Breast epithelium (tissue), 4 donors: ENCODE measurements at places on chromosomes 13 and 19. TPM values are rescaled to one million over a fixed set of nuclear protein-coding genes. Genes with fewer than 3 reads are reported as not detected.

The NLRP7 gene
- total RNA-seq, result not detected

- no peak for DNase-seq
Observed at GRCh38 chr13:40770609-40770933, 419 bp downstream of the MRPS31 start.

The SMIM24 gene
- total RNA-seq, result 6.7 TPM

The METTL21C gene
- not detected for total RNA-seq

GRCh38 chr13:47917022-47917574 is 84.0 kb downstream of the SUCLA2 start:
- DNase-seq, result no peak

DNA sequence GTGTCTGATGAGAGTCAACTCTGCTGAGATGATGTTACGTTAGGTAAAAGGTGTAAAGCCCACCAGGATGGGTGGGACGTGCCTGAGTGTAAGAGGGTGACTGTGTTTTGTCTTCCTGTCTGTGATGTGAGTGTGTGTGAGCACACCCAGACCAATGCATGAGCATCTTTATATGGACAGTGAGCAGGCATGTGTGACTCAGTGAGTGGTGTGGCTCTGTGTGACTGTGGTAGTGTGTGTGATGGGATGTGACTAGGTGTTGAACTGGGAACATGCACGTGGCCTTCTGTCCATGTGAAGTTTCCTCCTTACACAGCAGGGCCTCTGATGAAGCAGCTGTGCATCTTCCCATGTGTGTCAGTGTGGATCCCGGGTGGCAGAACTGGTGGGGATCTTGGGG is 17.8 kb upstream of the LGALS16 start:
- no peak for DNase-seq

- no peak for DNase-seq
Observed at GRCh38 chr13:81888855-81889254, 1547.9 kb upstream of the SPRY2 start.

DNA sequence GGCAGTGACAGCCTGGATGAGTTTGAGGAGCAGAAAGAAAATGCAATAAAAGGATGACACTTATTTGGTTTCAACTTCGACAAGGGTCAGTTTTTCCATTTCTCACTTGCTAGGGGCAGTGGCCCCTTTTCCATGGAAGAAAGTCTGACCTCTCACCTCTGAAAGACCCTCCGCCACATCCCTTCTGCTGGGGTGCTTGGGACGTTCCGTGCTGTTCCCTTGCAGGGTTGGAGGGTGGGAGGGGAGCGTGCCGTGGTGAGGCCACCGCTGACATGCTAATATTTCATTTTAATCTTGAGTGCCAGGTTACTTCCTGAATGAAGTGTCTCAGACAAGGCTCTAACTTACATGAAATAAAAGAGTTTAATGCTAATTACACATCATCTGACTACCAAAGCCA is 5.2 kb upstream of the ZNF536 start:
- no peak for DNase-seq

The AP2S1 gene
- total RNA-seq, result 108 TPM

DNA sequence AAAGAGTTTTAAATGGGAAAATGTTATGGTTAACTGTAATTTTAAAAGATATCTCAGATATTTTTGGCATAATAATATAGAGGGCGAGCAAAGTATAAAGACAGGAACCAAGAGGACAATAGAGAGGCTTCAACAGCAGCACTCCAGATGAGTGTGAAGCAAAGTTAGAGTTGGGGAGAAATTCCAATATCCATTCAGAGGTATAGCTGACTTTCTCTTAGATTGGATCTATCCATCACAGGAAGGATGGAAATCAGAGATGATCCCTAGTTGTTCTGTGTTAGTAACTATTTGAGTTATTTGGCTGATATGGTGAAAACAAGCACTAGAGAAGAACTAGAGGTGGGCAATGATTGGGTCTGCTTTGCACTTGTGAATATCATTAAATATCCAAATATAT is 786.0 kb upstream of the KLHL1 start:
- no peak for DNase-seq

DNA sequence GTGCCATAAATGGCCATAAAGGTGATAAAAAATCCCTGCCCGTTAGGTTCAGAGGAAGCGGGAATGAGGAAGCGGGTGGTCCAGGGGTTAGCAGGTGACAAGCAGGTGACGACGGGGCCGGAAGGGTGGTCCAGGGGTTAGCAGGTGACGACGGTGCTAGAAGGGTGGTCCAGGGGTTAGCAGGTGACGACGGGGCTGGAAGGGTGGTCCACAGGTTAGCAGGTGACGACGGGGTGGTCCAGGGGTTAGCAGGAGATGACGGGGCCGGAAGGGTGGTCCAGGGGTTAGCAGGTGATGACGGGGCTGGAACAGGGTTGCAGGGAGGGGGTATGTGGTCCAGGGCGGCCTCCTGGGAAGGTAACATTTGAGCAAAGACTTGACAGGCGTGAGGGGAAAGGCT is 6.3 kb downstream of the PRSS57 start:
- no peak for DNase-seq

DNA sequence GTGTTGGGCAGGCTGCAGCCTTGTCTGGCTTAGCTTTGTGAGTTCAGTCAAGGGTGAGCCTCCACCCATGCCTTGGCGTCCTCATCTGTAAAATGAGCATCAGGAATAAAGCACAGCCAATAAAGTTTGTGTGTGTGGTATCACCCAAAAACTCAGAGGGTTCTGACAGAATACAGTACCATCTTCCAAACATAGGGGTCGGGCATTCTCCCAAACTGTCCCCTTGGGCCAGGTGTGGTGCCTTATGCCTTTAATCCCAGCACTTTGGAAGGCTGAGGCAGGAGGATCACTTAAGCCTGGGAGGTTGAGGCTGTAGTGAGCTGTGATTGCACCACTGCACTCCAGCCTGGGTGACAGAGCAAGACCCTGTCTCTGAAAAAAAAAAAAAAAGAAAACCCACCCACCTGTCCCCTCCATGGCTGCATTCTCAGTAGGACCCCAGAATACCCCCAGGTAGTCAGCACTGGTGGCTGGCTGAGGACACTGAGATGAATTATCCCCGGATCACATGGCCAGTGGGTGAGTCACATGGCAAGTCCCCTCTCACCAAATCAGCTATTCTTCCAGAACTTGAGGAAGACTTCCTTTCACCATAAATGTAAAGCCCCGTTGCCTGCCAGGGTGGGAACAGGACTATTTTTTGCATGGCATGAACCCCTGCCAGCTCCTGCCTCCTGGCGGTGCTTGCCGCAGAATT is 18.6 kb downstream of the POP4 start:
- no peak for DNase-seq

The UBE2L5 gene
- total RNA-seq, result not detected

The ZNF616 gene
- total RNA-seq, result 5.8 TPM

The RDH8 gene
- not detected for total RNA-seq

GRCh38 chr19:4379383-4380253 is 20.7 kb downstream of the SH3GL1 start:
- DNase-seq, result peak; percentile 91

The KISS1R gene
- not detected for total RNA-seq

DNA sequence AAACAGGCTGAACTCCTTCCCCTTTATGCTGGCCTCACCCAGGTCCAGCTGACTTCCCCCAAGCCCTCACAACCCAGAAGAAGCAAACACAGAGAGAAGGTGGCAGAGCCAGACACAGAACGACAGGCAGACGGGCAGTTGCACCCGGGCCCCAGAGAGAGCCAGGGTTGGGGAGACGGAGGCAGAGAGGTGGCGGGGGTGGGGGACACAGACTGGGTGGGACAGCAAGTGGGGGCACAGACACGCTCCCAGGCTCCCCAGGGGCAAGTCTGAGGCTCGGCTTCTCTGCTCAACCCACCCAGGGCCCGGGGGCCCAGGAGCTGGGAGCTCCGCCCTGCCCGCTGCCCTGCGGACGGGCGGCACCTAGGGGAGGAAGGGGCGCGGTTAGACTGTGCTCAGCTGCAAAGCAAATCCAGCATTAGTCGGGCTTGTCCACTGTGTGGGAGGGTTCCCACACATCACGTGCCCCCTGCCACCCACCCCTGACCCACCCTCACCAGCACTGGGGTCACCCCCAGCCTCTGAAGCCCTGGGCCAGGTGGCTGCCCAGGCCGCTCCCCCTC is 31.3 kb upstream of the ASF1B start:
- no peak for DNase-seq

The MBD3L2 gene
- not detected for total RNA-seq

GRCh38 chr13:74278901-74279300 is 144.7 kb upstream of the KLF12 start:
- no peak for DNase-seq

GRCh38 chr19:51702103-51702824 is 9.1 kb downstream of the SPACA6 start:
- DNase-seq, result peak; percentile 90

DNA sequence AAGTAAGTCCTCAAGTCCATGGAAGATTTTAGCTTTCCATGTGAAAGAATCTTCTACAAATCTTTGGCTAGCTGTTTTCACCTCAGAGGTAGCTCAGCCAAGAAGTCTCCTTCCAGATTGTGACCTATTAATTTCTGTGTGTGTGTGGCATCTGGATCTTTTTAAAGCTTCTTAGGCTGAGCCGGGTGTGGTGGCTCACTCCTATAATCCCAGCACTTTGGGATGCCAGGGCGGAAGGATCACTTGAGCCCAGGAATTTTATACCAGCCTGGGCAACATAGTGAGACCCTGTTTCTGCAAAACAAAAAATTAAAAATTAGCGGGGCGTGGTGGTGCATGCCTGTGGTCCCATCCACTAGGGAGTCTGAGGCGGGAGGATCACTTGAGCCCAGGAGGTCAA is 13.4 kb upstream of the SLC44A2 start:
- DNase-seq, result no peak

The STOML3 gene
- not detected for total RNA-seq

- no peak for DNase-seq
Observed at GRCh38 chr19:7730286-7731217, 1.4 kb downstream of the CLEC4G start.

DNA sequence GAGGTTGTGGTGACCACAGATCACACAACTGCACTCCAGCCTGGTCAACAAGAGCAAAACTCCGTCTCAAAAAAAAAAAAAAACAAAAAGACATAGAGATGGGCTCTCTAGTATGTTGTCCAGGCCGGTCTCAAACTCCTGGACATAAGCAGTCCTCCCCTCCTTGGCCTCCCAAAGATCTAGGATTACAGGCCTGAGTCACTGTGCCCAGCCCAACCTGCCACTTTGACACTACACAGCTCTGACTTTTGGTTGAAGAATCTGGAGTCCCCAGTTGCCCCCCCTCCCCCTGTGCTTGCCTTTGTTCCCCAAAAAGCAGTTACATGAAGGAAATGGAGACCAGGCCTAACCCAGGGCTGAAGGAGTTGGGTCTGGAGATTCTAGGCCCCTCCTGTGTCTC is 12.9 kb downstream of the CARM1 start:
- no peak for DNase-seq

GRCh38 chr19:10998045-10998533 is 37.3 kb downstream of the SMARCA4 start:
- no peak for DNase-seq

DNA sequence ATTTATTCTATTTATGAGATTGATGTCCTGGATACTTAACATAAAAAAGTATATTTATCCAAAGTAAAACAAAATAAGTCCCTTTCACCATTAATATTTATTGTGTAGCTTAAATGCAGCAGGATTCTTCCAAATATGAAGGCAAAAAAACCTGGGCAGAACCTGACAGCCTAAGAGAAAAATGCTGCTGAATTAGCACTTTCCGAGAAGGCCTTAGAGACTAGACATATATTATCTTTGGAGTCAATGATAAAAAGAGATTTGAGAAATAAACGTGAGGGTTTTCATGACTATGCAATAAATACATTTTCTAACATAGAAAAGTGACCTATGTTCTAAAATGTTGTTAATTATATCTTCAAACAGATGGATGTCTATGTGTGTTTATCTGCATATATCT is 566.9 kb downstream of the PCDH9 start:
- no peak for DNase-seq

GRCh38 chr13:41700790-41701310 is 243.5 kb downstream of the RGCC start:
- DNase-seq, result no peak

DNA sequence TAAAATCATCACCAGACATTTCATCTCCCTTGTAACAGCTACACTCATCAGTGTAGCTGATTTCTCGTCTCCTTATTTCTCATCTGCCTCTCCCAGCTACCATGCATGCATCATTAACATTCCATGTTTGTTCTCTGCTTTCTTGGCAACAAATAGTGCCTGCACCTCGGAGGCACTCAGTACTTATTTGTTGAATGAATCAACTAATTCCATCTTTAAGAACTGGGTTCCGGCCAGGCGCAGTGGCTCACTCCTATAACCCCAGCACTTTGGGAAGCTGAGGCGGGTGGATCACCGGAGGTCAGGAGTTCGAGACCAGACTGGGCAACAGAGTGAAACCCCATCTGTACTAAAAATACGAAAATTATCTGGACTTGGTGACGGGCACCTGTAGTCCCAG is 63.9 kb upstream of the GTF3A start:
- no peak for DNase-seq

DNA sequence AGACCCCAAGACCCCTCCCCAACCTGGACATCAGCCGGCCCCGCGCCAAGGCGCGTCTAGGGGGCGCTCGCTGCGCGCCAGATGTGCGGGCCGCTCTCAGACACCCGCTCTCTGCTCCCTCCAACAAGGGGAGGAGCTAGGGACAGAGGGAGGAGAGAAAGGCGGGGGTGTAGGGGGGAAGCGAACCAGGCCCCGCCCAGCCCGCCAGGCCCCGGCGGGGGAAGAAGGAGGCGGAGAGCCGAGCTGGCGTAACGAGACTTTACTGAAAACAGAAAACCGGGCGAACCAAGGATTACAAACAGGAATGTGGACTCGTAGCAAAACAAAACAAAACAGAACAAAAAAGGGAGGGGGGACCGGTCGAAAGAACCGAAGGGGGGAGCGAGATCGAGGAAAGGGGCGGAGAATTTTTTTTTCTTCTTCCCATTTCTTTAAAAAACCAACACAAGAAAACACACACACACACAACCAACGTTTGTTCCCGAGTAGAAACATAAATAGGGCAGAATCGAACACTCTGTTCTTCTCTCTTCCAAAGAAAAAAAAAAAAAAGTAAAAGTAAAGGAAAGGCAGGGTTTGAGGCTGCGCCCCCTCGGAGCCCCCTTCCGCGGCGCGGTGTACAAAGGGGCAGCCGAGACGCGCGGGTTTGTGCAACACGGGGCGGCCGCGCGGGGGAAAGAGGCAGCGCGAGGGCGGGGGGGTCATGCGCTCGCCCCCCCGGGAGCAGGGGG is 1.7 kb downstream of the JUND start:
- DNase-seq, result peak; percentile 93

- no peak for DNase-seq
Observed at GRCh38 chr13:46665248-46665632, 112.3 kb downstream of the LRCH1 start.

- DNase-seq, result no peak
Observed at GRCh38 chr19:35845215-35846037, 6.9 kb downstream of the NPHS1 start.

- DNase-seq, result no peak
Observed at GRCh38 chr13:104085611-104086010, 1019.4 kb upstream of the SLC10A2 start.

The CEACAM20 gene
- total RNA-seq, result not detected

- DNase-seq, result no peak
Observed at GRCh38 chr19:54336893-54337857, 1.8 kb downstream of the LILRA4 start.

- no peak for DNase-seq
Observed at GRCh38 chr13:59480396-59481259, 683.1 kb downstream of the DIAPH3 start.

The ZNF98 gene
- total RNA-seq, result 12.5 TPM

The OR7D2 gene
- not detected for total RNA-seq

GRCh38 chr13:58963321-58963720 is 1200.4 kb downstream of the DIAPH3 start:
- DNase-seq, result no peak
